ENCODE measurements at places on chromosomes 5 and 9. TPM values are rescaled to one million over a fixed set of nuclear protein-coding genes. Genes with fewer than 3 reads are reported as not detected.

HNRNPA0 gene
- total RNA-seq = 15.0 TPM

DNA sequence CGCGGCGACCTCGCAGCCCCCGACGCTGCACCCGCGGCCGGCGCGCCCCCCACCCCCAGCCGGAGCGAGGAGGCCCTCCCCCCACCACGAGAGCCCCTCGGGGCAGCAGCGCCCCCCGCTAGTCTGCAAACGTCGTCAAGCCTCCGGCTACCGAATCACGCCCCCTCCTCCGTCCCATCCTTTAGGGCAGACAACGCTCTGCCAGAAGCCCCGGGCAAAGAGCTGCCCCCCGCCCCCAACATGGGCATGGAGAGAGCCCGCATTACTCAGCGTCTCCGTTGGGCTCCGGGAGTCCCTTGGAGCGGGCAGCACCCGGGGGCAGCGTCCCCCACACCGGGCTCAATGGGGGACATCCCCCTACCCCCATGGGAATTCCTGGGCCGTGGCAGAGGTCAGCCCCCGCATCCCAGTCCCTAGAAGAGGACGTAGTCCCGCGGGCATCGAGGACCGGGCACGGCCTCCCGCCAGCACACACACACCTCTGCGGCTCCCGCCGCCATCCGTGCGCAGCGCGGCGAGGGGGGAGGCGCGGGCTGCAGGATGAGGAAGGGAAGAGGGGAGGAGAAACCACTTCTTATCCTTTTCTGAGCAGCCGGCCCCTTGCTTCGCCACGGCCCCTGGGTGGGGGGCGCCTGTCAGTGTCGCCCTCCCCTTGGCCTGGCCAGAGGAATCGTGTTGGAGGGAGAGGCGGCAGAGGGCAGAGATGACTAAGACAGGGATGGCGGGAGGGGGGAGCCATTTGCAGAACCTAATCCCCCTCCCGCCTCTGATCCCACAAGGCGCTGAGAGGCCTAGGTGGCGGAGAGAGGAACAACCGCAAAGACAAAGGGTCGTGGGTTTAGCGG lies 750 bp downstream of the DNM1 start:
- peak; percentile 71 for DNase-seq

DNA sequence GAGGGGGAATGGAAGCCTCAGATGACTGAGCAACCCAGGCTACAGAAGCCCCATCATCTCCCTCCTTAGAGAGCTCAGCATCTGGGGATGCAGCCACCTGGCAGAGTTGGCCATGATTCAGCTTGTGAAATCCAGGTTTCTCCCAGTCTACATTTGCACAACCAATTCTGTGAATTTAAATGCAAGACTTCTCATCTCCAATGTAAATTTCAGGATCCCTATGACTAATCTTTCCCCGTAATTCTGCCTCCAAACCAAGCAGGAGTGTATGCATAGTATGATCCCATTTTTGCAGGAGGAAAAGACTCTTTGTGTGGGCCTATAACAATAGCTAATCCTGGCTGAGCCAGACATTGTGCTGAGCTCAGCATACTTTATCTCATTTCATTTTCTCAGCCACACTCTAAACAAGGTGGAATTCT lies 59.6 kb upstream of the IL17B start:
- no peak for DNase-seq

DNA sequence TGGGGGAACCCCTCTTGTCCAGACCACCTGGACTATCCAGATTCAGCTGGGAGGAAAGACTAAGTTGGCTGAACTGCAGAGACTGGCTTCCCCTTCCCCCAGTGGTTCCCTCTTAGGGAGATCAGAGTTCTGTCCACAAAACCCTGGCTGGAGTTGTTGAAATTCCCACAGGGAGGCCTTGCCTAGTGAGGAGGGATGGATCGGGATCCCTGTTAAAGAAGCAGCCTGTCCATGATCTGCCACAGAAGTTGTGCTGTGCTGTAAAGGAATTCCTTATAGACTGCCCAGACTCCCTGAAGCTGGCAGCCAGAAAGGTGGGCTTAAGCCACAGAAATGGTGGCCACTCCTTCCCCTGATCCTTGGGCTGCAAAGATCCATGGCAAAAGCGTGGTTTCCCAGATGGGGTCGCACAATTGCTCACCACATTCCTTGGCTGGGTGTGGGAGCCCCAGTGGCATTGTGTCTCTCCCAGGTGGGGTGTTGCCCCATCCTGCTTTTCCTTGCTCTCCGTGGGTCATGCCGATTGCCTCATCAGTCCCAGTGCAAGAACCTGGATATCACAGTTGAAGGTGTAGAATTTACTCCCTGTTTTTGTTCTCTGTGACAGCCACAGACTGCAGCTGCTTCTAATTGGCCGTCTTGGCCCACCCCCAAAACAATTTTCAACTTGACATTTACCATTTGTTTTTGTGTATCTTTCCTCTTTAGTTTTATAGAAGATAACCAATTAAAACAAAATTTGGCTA lies 342.4 kb downstream of the FGF10 start:
- DNase-seq = no peak

DNA sequence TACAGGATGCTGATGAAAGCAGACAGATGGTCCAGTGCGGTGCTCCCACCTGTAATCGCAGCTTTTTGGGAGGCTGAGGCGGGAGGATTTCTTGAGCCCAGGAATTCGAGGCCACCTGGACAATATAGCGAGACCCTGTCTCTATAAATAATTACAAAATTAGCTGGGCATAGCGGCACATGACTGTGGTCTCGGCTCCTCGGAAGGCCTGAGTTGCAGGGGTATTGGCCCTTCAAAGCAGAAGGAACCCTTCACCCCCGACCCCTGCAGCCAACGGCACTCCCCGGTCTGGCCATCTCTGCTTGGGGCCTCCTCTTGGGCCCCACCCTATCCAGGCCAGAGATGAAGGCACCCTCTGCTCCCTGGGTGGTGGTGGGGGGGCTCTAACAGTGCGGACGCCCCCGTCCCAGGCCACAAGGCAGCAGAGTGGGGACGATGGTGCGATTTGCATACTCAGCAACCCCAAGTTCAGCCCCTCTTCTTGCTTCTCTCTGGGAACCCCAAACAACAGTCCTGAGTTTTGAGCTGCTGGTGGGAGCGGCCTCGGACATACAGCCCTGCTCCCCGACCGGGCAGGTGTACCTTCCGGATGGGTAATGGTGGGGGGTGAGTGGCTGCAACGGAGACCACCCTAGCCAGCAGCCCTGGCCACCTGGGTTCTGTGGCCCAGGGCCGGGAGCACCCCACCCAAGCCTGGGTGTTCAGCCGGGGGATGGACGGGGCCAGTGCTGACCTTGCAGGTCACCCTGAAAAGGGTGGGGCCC lies 50.7 kb downstream of the NACC2 start:
- no peak for DNase-seq

Measured in GM23248 (cell line).